ENCODE measurements at places on chromosomes 16 and 17. TPM values are rescaled to one million over a fixed set of nuclear protein-coding genes. Genes with fewer than 3 reads are reported as not detected.

DNA sequence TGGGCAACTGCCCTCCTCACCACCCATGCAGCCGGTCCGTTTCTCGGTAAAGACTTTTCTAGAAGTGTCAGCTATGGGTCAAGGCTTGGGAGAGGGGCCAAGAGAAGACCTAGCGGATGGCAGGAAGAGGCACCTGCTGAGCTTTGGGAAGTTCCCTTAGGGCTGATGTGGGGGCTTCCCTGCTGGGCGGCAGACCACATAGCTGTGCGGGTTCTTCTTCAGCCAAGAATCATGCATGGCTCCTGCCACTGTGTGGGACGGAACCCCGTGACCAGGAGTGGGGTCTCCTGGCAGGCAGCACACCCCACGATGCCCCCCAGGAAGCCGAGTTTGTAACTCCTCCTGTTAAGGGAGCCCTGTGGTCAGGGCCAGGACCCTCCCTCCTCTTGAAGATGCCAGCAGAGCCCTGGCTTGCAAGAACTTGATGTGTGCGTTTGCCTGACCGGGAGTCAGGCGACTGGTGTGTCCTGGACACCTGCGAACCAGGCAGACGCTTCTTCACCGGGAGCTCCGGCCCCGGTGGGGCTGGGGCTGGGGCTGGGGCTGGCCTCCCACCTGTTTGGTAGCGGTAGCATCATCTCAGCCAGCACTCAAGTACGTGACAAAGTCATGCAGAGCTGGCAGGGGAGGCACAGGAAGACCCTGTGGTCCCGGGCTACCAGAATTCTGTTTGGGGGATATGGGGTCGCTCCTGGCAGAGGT is 17.7 kb upstream of the SLC38A10 start:
- H3K4me1 ChIP-seq = peaks cover 26% of the 10 kb centered on the region
- H3K27ac ChIP-seq = no peak overlapping the region
- H3K27me3 ChIP-seq = no peaks in the 10 kb centered on the region
- DNase-seq = no peak
- no peaks in the 10 kb centered on the region for H3K36me3 ChIP-seq
- H3K4me3 ChIP-seq = no peak overlapping the region

C17orf78 gene
- total RNA-seq = not detected

GRCh38 chr17:15965528-15965927 is 20.6 kb downstream of the ADORA2B start:
- H3K27ac ChIP-seq = no peak overlapping the region
- H3K27me3 ChIP-seq = no peaks in the 10 kb centered on the region
- H3K36me3 ChIP-seq = no peaks in the 10 kb centered on the region
- peaks cover 11% of the 10 kb centered on the region for H3K4me1 ChIP-seq
- no peak for DNase-seq
- H3K4me3 ChIP-seq = no peak overlapping the region

DNA sequence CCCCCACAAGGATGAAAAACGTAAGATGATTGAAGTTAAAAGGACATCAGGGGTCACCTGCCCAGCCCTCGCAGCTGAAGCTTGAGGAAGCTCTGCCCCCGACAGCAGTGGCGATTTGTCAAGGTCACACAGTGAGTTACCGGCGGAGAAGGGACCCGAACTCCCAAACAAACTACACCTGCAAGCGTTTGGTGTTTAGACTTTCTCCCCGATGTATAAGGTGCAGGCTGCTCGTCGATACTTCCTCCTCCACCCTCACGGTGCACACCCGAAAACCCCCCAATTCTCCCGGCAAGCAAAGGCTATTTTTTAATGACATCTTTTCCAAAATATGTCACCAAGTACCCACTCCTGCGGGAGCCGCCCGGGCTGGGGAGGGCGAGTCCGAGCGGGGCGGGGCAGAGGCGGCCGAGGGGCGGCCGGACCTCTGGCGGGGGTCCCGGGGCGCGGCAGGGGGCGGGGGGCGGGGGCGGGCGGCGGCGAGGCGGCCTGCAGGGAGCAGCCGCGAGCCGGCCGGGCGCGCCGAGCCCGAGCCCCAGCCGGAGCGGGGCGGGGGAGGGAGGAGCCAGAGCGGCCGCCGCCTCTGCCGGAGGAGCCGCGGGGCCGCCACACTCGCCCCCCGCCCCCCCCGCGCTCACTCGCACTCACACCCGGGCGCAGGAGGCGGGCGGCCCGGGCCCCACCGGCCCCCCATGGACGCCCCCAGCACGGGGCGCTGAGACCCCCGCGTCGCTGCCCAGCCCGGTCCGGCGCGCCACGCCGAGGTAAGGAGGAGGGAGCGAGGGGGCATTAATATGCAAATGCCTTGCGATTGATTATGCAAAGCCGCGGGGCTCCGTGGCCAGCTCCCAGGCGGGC is at the start of gene THRA:
Gene THRA (plus strand): TSS at position 637 of the 858 bp plus-strand sequence. CDS start 11,524 bp downstream, outside the sequence.
- H3K27ac ChIP-seq = peak within 1 kb of the TSS; percentile 96
- no peaks in the 10 kb centered on the region for H3K36me3 ChIP-seq
- H3K4me1 ChIP-seq = peaks cover 39% of the 10 kb centered on the region
- H3K4me3 ChIP-seq = peak within 1 kb of the TSS; percentile 94
- DNase-seq = peak; percentile 74

DNA sequence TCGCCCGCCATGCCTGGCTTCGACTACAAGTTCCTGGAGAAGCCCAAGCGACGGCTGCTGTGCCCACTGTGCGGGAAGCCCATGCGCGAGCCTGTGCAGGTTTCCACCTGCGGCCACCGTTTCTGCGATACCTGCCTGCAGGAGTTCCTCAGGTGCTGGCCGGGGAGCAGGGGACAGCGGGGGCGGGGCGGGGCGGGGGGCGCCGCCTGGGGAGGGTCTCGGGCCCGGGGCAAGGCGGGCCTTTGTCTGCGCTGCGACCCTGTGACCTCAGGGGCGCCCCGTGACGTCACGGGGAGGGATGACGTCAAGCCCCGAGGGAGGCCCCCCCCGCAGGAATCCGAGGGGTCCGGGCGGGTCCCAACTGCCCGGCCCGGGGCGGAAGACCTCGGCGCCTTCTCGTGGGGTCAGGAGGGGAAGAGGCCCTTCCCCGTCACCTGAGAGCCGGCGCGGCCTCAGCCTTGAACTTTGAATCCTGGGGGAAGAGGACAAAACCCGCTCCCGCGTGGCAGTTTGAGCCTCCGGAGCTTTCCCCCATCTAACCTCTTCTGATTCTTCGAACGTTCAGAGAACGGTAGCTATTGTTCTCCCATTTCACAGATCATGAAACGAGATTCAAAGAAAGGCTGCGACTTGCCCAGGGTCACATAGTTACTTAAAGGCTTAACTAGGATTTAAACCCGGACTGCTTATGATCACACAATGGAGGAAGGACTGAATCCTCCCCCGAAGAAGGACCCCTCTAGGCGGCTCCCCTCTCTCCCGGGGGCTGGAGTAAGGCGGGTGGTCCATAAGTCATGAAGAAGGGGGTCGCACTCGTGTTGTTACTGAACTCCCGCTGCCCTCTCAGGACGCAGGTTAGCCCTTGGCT is 527 bp downstream of the TRAF4 start:
- H3K4me3 ChIP-seq = peak overlapping the region; percentile 91
- H3K36me3 ChIP-seq = no peaks in the 10 kb centered on the region
- peak; percentile 39 for DNase-seq
- no peaks in the 10 kb centered on the region for H3K27me3 ChIP-seq
- peak overlapping the region; percentile 93 for H3K27ac ChIP-seq
- peaks cover 55% of the 10 kb centered on the region for H3K4me1 ChIP-seq

DNA sequence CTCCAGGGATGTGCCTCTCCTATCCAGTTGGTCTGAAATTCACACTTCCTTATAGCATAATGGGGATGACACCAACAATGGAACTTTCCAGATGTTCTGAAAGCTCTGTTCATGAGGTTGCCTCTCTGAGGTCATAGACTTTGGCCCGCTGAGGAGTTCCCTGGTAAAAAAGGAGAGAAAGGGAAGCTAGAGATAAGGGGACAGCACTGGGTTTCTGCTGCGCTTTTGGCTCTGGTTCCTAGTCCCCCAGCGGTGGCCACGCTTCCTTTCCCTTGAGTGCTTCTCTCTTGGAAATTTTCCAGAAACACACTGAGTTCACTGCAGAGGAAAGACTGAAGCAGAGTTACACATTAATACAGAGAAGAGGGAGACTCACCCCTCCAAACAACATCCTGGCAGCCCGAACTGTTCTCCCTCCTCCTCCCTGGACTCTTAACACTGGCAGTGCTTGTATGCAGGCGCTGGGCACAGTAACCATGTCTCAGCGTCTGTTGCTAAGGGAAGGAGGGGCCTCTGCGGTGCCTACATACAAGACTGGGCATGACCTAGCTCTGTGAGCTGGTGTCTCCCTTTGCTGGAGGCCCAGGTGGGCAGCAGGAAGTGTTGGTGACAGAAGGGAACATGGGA is at the start of gene DNAH3:
Gene DNAH3 (minus strand): TSS at position 472 of the 627 bp plus-strand sequence. CDS start 527 bp downstream, outside the sequence.
- no peaks in the 10 kb centered on the region for H3K27me3 ChIP-seq
- H3K4me3 ChIP-seq = no peak within 1 kb of the TSS
- H3K4me1 ChIP-seq = peaks cover 9% of the 10 kb centered on the region
- DNase-seq = peak; percentile 51
- H3K36me3 ChIP-seq = no peaks in the 10 kb centered on the region

RRN3 gene
- total RNA-seq = 12.2 TPM

- no peak for DNase-seq
- peaks cover 9% of the 10 kb centered on the region for H3K27me3 ChIP-seq
- H3K27ac ChIP-seq = no peak overlapping the region
- H3K4me3 ChIP-seq = no peak overlapping the region
These were observed 1.2 kb upstream of the SOST start for GRCh38 chr17:43759836-43760235.

TNS4 gene
- total RNA-seq = not detected

- H3K27me3 ChIP-seq = no peaks in the 10 kb centered on the region
- H3K4me3 ChIP-seq = no peak overlapping the region
- no peaks in the 10 kb centered on the region for H3K36me3 ChIP-seq
- peak; percentile 56 for DNase-seq
- H3K27ac ChIP-seq = no peak overlapping the region
- H3K4me1 ChIP-seq = no peaks in the 10 kb centered on the region
These were observed 26.1 kb upstream of the ABCA8 start for GRCh38 chr17:68981288-68981687.

GRCh38 chr17:81245665-81246342 is 6.7 kb downstream of the NDUFAF8 start:
- no peak for DNase-seq
- H3K36me3 ChIP-seq = no peaks in the 10 kb centered on the region
- no peaks in the 10 kb centered on the region for H3K27me3 ChIP-seq
- peaks cover 1% of the 10 kb centered on the region for H3K4me1 ChIP-seq
- no peak overlapping the region for H3K4me3 ChIP-seq

DNA sequence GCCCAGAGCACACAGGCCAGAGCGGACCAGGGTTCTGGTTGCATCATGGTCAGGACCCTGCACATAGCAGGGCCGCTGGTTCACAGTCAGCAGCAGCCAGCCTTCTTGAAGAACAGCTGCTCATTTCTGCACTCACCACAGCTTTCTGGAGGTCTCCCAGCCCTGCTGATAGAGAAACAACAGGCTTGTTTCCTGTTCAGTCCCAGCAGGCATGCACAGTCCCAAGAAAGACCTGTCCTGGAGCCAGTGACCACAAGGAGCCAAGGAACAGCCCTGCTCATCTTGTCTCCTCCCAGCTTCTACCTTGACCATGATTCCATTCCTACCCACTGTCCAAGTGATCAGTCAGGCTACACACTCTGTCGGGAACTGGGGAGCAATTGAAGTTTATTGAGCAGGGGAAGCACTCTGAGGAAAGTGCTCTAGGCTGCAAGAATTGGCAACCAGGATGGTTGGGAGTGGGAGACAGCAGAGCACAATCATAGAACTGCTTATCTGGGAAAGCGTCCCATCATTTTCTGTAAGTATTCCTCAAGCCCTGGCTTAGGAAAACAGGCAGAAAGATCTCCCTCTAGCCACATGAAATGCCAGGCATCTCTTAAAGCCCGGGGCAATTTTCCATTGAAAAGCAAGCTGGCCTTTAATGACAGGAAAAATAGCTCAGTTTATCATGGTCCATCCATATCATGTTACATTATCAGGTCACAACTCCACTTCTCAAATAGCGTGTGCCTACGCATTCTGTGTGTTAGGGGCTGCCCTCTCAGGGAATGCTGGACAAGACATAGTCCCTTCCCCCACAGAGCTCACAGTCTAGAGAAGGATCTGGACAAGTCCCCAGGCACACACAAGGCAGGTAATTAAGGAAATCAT is 155.4 kb upstream of the FOXF1 start:
- no peaks in the 10 kb centered on the region for H3K36me3 ChIP-seq
- no peak for DNase-seq
- H3K4me1 ChIP-seq = no peaks in the 10 kb centered on the region
- no peaks in the 10 kb centered on the region for H3K27me3 ChIP-seq
